Liver (tissue), 10 donors: ENCODE measurements at places on chromosomes 3 and 15. TPM values are rescaled to one million over a fixed set of nuclear protein-coding genes. Genes with fewer than 3 reads are reported as not detected.

The C3orf85 gene
- 8.5 TPM for total RNA-seq

The A4GNT gene
- 0.17 TPM for total RNA-seq

The EPHB3 gene
- 1.8 TPM for total RNA-seq

The NR2F2 gene
- total RNA-seq: 6.4 TPM

The GHSR gene
- not detected for total RNA-seq

The ITPKA gene
- total RNA-seq: 1.4 TPM

The DZIP1L gene
- 1.6 TPM for total RNA-seq

The SCAMP2 gene
- 21.7 TPM for total RNA-seq

The CTXND1 gene
- 3.1 TPM for total RNA-seq

The LYZL4 gene
- not detected for total RNA-seq

The TMEM158 gene
- total RNA-seq: 0.08 TPM

The FOXL2 gene
- total RNA-seq: not detected

The TM4SF1 gene
- 21.5 TPM for total RNA-seq

The ATP10A gene
- 0.51 TPM for total RNA-seq

The CMTM8 gene
- total RNA-seq: 6.4 TPM

The INAFM2 gene
- total RNA-seq: 5.7 TPM

The THBS1 gene
- total RNA-seq: 36.2 TPM

The CNBP gene
- 245 TPM for total RNA-seq
